ENCODE measurements at places on chromosomes 2 and 18.

GRCh38 chr2:176364273-176364977 is 95.2 kb downstream of the MTX2 start:
- DNase-seq: no peak

- no peak for DNase-seq
Measured at GRCh38 chr2:10720306-10720705, 1.1 kb upstream of the ATP6V1C2 start.

DNA sequence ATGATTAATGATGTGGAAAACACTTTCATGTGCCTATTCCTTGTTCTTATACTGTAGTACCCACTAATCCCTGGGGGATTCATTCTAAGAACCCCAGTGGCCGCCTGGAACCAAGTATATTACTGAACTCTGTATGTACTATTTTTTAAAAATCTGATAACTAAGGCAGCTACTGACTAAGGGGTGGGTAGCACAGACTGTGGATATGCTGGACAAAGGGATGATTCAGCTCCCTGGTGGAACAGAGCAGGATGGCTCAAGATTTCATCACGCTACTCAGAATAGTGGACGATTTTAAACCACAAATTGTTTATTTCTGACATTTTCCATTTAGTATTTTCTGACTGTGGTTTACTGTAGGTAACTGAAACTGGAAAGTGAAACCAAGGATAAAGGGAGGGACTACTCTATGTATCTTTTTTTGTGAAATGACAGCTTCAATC is 41.8 kb upstream of the CDC42EP3 start:
- DNase-seq: no peak

GRCh38 chr2:12856934-12857601 is 140.3 kb downstream of the TRIB2 start:
- no peak for DNase-seq

- no peak for DNase-seq
Measured at GRCh38 chr2:200869014-200869413, 4.6 kb upstream of the CLK1 start.

GRCh38 chr2:70078384-70078783 is 8.9 kb upstream of the PCBP1 start:
- no peak for DNase-seq

GRCh38 chr2:137957033-137957432 is 7.2 kb upstream of the HNMT start:
- no peak for DNase-seq

- no peak for DNase-seq
Measured at GRCh38 chr18:48440924-48441323, 31.7 kb upstream of the ZBTB7C start.

DNA sequence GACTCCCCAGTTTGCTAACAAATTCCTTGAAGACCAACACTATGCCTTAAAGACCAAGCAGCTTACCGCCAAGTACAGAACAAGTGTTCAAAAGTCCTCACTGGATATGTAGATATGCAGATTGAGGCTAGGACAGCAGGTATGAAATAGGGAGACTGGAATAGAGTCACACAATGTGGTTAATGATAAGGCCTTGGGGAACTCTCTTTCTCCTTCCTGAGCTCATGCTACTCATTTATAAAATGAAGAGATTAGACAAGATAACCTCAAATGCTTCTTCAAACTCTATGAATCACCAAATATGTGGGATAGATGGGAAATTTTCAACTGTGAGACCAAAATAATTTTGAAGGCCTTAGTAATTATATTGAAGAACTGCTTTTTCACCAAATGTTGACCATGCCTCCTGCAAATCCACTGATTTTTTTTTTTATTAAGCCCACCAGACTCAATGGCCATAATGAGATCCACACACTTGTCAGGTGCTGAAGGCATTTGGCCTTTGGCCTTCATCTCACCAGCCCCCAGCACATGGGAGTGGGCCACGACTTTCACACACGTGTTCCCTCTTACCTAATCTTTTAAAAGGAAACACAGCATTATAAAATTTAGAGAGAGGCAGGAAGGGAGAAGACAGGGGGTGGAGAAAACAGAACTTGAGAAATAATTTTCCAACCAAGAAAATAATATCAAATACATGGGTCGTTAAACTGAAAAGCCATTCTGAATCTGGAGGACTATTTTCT is 181.5 kb downstream of the EN1 start:
- DNase-seq: no peak

- no peak for DNase-seq
Measured at GRCh38 chr2:14615121-14615520, 17.4 kb upstream of the LRATD1 start.

GRCh38 chr2:143463719-143464118 is 334.5 kb downstream of the ARHGAP15 start:
- DNase-seq: no peak

DNA sequence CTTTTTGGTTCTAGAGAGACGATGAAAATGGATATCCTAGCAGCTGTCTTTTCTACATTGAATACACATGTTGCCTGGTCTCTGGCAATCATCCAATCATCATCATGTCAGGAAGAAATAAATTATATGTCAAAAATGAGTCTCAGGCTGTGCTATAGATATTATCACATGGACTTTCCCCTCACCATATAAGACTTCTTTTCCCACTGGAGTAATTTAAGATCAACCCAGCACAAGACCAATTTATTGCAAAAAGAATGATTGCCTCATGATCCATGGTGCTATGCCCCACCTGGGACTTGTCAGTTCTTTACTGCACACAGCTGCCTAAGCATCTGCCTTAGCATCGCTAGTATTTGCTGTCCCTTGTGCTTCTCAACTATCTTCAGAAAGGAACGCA is 783.7 kb upstream of the TMEFF2 start:
- DNase-seq: no peak

- no peak for DNase-seq
Measured at GRCh38 chr2:191032588-191033429, 18.8 kb upstream of the STAT1 start.

GRCh38 chr2:41873102-41874031 is 174.5 kb upstream of the PKDCC start:
- no peak for DNase-seq

GRCh38 chr18:43587538-43588153 is 310.4 kb upstream of the SYT4 start:
- DNase-seq: no peak

DNA sequence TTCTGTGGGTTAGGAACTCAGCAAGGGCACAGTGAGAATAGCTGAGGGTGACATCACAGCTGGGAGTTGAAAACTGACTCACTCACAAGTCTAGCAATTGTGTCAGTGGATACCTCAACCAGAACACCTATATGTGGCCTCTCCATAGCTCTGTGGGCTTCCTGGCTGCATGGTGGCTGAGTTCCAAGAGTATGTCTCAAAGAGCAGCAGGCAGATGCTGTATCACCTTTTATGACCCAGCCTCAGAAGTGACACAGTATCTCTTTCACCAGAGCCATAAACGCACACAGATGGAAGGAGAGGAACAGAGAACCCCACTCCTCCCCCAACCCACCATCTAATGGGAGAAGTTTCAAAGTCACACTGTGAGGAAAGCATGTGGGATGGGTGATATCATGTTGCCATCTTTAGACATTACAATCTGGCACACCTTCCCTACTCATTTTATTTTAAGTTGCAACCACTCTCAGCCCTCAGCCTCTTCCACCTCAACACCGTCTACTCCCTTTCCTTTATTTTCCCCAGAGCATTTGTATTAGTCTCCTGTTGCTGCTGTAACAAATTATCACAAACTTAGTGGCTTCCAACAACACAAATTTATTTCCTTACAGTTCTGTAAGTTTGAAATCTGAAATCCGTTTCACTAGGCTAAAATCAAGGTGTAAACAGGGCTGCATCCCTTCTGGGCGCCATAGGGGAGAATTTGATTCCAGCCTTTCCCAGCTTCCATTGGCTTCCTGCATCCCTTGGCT is 134.6 kb upstream of the SPATS2L start:
- no peak for DNase-seq

- DNase-seq: no peak
Measured at GRCh38 chr2:150586858-150587257, 99.4 kb upstream of the RND3 start.

DNA sequence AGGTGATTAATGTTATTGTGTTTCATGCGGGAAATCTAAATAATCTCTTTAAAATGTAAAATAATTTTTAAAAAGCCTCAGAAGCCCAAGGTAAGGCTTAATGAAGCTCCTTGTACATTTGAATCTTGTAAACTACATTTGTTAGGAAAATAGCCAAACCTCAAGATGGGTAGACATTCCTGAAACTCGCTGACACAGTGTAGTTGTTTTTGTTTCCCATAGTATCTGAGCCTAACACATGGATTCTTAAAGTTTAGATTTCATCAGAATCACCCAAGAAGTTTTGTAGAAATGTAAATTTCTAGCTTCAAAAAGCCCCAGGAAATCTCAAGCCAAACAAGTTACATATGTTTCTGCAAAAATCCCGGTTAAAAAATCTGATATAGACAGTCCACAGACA is 1221.1 kb upstream of the ACVR2A start:
- DNase-seq: no peak

GRCh38 chr2:1968988-1969700 is 224.8 kb upstream of the PXDN start:
- DNase-seq: no peak

DNA sequence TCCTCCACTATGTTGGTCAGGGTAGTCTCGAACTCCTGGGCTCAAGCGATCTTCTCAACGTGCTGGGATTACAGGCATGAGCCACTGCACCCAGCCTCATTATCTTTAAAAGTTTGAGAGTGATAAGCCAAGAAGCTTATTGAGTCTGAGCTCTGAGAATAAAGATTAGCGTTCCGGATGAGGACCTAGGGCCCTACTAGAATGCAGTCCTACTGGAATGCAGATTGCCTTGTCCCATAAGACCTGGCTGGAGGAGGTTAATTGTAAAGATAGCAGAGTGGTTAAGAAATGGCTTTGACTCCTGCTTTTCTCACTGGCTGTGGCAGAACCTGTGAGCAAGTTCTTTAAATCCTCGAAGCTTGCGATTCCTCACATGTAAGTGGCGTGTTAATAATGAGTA is 4.0 kb downstream of the VWA3B start:
- no peak for DNase-seq

GRCh38 chr2:144194326-144195071 is 325.4 kb downstream of the ZEB2 start:
- DNase-seq: no peak

GRCh38 chr2:233766416-233766815 is 6.3 kb downstream of the UGT1A1 start:
- no peak for DNase-seq

DNA sequence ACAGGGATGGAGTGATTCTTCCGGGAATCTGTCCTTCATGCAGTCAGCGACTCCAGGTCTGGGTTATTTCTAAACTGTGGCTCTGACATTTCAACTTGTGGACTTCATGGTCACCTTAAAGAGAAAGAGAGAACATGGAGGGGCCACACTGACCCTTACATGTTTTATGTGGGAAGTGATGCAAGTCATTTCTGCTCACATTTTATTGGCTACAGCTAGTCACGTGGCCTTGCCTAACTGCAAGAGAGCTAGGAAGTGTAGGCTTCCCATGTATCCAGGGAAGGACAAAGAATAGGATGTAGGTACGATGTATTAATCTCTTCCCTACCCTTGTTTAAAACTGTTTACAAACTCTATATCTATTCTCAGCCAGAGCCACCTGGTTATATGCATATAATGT is 30.3 kb upstream of the AFTPH start:
- DNase-seq: no peak

- DNase-seq: no peak
Measured at GRCh38 chr18:78979056-78979729, 425 bp upstream of the SALL3 start.

DNA sequence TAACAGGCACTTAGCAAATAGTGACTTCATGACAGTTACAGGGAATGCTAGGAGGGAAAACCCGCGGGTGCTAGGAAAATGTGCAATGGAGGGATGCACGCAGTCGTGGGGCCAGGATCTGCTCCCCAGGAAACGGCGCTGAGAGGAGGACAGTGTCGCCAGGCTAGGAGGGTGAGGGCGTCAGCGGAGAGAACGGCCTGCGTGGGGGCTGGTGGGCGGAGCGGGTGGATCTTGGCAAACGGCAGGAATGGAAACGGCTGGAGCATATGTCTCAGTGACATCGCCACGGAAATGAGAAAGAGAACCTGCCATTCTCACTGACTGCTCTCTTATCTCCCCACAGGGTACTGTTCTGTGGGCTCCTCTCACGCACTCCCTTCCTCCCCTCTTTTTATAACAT is 478.5 kb upstream of the ID2 start:
- no peak for DNase-seq

DNA sequence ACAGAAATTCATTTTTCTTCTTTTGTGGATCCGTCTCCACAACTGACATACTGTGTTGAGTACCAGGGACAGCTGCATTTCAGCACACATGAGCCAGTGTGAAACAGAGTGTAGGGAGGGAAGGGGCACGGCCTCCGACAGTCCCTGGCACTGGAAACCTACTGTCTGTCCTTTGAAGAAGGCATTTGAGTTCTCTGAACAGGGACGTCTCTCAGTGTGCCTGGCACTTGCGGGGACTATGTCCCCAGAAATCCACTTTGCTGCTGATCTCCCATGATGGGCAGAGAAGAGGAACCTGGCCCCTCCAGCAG is 48.1 kb downstream of the PLB1 start:
- no peak for DNase-seq

DNA sequence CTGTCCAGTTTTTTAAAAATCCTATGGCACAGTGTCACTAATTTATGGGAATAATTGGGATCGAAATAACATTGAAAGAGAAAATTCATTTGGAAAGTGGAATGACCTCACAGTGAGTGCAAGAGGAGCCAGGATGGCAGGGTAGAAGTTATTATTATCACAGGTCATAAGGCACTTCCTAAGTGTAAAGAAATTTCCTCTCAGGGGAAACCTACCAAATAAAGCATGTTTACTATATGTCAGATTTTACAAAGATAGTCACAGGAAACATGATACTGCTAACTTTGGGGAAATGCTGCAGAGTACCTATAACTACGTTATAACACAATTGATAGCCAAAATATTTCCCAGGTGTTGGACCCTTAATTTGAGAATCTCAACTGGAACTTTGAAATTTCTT is 226.3 kb upstream of the SMAD7 start:
- DNase-seq: no peak

DNA sequence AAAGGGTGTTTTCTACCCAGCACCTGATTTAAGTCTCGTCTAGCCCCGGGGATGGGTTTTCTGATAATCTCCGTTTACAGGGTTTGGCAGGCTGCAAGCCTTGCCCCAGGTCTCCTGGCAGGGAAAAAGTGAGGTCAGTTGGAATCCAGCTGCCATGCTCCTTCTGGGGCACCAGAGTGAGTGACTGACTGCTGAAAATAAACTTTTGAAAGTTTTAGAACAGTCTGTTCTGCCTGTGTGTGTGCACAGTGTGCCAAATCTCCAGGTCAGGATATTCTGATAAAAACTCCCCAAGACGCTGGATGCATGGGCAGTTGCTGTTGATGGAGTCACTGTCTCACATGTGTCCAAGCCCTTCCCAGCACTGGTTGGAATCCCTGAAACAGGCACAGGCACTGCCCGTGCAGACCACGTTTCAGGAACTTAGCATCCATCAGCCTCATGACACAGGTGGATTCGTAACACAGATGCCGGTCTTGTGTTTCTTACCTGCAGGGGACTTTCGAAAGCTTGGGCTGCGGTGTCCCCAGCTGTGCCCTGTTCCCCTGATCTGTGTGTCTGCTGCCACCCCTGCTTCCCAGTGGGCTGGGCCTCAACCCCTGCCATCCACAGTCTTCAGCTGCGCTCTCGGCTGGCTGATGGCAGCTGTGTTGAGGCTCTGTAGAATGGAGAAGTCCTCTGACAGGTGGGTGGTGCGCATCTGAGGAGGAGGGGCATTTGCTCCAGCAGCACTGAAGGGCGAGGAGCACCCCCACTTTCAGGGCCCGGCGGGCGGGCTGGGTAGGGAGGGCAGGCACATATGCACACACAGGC is 65.0 kb downstream of the SH3RF3 start:
- no peak for DNase-seq

- DNase-seq: no peak
Measured at GRCh38 chr2:112821142-112821541, 15.4 kb downstream of the IL1B start.

GRCh38 chr2:40452786-40453185 is 896 bp upstream of the SLC8A1 start:
- DNase-seq: no peak
